ENCODE measurements at places on chromosomes 6 and 20.
A peak's percentile ranks its signal among the peaks of the same experiment; 100 is the strongest.

GRCh38 chr6:169409742-169410312 lies 156.2 kb upstream of the THBS2 start:
- DNase-seq: no peak

DNA sequence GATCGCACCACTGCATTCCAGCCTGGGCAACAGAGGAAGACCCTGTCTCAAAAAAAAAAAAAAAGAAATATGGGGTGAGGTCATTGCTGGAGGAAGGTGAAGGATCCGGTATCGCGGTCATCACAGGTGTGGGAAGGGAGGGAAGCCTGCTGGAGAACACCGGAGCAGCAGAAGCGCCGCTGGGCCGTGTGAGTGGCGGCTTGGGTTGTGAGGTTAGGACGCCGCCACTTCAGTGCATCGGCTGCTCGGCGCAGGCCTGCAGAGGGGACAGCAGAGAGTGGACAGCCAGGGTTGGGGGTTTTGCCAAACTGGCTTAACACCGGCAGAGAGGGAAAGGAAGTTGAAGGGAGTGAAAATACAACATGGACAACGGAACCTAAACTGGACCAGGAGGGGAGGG lies 5.4 kb downstream of the TLDC2 start:
- DNase-seq: no peak

GRCh38 chr6:137217801-137218472 lies 1.2 kb downstream of the IFNGR1 start:
- no peak for DNase-seq

DNA sequence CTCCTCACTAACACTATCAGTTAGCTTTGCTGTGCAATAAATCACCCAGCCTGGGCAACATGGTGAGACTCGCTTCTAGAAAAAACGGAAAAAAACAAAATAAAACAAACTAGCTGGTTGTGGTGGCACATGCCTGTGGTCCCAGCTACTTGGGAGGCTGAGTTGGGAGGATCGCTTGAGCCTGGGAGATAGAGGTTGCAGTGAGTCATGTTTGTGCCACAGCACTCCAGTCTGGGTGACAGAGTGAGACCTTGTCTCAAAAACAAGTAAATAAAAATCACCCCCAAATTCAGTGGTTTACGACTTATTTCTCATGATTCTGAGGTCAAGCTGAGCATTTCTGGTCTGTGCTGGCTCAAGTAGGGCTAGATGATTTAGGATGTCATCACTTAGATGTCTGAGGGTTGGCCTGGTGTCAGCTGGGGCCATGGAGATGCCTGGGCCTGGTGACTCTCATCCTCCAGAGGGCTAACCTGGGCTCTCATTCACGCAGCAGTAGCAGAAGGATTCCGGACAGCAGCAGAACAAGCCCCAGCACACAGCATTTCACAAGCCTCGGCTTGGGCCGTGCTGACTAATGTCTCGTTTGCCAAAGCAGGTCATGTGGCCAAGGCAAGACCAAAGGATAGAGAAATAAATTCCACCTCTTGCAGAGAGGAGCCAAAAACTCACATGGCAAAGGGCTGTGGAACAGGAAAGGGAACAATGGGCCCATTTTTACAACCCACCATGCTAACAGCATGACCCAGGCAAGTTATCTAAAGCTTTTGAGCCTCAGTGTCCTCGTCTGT lies 32.5 kb downstream of the MGME1 start:
- DNase-seq: no peak

DNA sequence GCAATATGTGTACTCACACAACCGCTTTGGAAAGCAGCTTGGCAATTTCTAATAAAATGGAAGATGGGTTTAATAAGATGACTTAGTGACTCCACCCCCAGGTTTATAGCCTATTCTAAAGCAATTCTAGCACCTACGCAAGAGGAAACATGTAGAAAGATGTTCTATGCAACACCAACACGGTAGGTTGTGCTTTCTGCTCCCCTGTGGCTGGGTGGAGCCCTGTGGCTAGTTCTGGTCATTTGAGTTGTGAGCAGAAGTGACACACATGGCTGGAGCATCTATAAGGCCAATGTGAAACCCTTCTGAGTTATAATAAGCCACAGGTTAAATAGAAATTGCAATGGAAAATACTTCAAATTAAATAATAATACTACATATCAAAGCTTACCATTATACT lies 310.7 kb downstream of the CD83 start:
- no peak for DNase-seq

GRCh38 chr6:139841794-139842215 lies 467.4 kb upstream of the CITED2 start:
- no peak for DNase-seq

- DNase-seq: no peak
Observed at GRCh38 chr6:6085928-6086668, 79.4 kb upstream of the NRN1 start.

GRCh38 chr6:89961481-89961880 lies 67.2 kb downstream of the GJA10 start:
- DNase-seq: no peak

DNA sequence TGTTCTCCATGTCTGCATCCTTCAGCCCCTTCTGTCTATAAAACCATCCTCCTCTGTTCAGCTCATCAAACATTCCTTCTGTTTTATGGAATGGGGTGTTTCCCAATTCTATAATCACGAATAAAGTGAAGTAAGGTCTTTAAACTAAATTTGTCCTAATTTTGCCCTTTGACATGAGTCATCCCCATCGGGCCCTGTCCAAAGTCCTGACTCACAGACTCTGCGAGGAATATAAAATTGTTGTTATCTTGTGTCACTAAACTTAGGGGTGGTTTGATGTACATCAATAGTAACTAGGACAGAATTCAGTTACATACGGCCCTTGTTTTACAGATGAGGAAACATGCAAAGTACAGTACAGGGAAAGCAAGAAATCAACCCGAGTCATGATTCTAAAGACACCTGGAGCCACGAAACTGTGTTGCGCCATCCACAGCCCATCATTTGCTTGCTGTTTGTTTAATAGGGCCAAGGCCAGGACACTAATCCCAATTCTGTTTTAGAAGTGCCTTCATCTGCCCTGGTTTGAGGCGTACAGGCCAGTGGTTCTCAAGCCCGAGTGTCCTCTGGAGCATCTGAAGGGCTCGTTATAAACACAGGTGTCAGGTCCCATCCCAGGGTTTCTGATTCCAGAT lies 2.8 kb downstream of the ACSS1 start:
- DNase-seq: no peak

- DNase-seq: peak; percentile 1
Observed at GRCh38 chr6:168596344-168596743, 155.4 kb downstream of the SMOC2 start.

DNA sequence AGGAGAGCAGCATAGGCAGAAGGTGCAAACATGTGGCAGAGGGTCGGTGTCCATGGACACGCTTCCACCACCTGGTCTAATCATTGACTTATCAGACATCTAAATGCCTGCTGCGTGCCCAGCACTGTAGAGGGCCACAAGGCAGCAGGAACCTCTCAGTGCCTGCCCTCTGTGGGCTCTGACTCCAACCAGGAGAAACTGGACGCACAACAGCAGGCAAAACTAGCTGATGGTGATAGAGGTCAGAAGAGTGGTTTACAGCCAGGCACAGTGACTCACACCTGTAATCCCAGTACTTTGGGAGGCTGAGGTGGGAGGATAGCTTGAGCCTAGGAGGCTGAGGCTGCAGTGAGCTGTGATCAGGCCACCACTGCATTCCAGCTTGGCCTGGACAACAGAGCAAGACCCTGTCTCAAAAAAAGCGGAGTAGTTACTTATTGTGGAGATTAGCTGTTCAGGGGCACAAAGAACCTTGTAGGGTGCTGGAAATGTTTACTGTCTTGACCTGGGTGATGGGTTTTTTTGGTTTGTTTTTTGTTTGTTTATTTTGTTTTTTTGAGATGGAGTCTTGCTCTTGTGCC lies 46.5 kb downstream of the PPARD start:
- no peak for DNase-seq

GRCh38 chr6:137218473-137218916 lies 690 bp downstream of the IFNGR1 start:
- DNase-seq: no peak

All from NCI-H2171 (cell line).